ENCODE measurements at places on chromosomes 1 and 21.
A peak's percentile ranks its signal among the peaks of the same experiment; 100 is the strongest.

DNA sequence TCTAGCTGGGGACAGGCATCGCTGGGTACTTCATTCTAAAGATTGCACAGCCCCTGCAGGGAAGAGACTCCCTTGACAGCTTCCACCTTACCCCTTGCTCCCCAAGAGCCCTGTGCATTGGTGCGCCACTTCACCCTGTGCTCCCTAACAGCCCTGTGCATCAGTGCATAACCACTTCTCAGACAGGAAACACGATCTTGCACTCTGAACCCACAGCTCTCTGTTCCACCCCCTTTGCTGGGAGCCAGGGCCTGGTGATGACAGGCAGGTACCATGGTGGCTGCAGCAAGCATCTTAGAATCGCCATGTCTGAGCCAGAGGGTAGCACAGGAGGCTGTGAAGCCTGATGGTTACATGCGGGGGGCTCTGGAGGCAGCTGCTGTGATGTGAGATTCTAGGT lies 5.0 kb downstream of the ALPL start:
- H3K27ac ChIP-seq, result no peak overlapping the region
- H3K4me3 ChIP-seq, result no peak overlapping the region
- peaks cover 3% of the 10 kb centered on the region for H3K4me1 ChIP-seq
- no peak for DNase-seq
- no peaks in the 10 kb centered on the region for H3K36me3 ChIP-seq

DNA sequence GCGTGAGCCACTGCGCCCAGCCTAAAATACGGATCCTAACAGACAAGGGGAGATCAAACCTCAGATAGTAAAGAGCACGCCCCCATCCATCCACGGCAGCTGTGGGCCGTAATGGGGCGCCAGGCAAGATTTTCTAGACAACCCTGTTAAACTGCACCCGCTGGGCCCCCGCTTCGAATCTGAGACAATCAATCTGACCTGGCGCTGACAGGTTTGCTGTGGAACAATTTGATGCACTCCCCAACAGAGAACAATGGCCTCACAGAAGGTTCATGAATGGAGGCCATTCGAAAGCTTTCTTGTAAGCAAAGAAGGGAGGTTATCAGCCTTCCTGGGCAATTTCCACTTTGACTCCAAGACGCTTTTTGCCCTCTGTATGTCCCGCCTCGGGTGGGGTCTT lies 30.5 kb downstream of the CLSTN1 start:
- peaks cover 6% of the 10 kb centered on the region for H3K27me3 ChIP-seq
- DNase-seq, result no peak
- no peak overlapping the region for H3K4me3 ChIP-seq

DNA sequence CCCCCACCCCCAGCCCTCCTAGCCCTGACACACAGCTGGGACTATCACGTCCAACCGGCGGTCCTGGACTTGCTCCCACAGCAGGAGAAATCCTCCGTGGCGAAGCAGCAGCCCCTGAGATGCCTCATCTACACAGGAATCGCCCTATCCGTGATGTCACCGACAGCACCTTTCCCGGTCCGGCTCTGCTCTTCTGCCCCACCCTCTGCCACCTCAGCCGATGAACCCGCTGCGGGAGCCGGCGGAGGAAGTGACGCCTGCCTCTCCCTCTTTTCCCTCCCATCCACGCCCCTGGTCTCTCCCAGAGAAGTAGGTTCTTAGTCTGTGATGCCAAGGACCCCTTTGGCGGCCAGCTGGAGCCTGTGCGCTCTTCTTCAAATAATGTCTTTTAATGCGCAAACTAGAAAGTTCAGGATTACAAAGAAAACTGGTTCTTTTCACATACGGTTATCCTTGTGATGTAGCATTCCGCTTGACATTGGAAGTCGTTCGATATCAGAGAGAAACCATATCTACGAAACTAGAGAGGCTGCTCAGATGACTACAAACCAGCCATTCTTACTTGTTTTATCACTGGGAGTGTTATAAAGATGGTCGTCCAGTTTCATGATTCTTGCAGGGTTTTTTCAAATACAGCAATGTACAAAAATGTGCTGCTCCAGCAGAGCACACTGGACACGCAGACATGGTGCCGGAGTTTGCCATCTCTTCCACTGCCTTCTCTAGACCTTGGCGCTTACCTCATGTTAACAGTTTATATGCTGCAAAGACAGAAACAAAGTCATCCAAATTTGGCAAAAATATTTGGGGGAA lies 120.3 kb downstream of the PPIAL4G start:
- H3K27me3 ChIP-seq, result peaks cover 4% of the 10 kb centered on the region
- peaks cover 9% of the 10 kb centered on the region for H3K4me1 ChIP-seq
- H3K27ac ChIP-seq, result no peak overlapping the region
- H3K4me3 ChIP-seq, result no peak overlapping the region
- DNase-seq, result no peak

DNA sequence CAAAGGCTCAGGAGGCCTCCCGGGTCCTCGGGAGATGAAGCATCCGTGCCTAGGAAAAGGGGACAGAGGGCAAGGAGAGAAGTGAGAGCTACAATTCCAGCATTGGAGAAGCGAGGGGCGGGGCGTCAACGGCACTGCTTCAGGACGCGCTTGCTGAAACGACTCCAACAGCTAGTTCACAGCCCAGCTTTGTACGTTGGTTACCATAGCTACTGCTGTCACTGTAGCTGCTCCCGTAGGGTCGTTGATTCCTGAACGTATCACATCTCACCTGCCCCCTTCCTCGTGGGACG lies 63.1 kb downstream of the TOR1AIP2 start:
- H3K4me3 ChIP-seq, result peak overlapping the region; percentile 94
- H3K27ac ChIP-seq, result peak overlapping the region; percentile 78
- DNase-seq, result no peak
- no peaks in the 10 kb centered on the region for H3K36me3 ChIP-seq
- H3K27me3 ChIP-seq, result peaks cover 35% of the 10 kb centered on the region

DNA sequence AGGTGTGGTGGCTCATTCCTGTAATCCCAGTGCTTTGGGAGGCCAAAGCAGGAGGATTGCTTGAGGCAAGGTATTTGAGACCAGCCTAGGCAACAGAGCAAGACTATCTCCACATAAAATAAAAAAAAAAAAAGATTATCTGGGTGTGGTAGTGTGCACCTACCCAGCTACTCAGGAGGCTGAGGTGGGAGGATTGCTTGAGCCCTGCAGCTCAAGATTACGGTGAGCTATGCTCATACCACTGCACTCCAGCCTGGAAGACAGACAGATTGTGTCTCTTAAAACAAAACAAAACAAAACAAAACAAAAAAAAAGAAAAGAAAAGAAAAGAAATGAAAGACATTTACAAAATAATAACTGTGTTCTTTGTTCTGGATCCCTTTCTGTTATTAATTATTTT lies 6.1 kb upstream of the TLCD4 start:
- H3K4me3 ChIP-seq, result no peak overlapping the region
- no peak overlapping the region for H3K27ac ChIP-seq
- no peaks in the 10 kb centered on the region for H3K36me3 ChIP-seq

- no peaks in the 10 kb centered on the region for H3K4me1 ChIP-seq
- no peak overlapping the region for H3K27ac ChIP-seq
- no peak for DNase-seq
- no peak overlapping the region for H3K4me3 ChIP-seq
- H3K27me3 ChIP-seq, result no peaks in the 10 kb centered on the region
These were observed 1458.8 kb downstream of the MRPL39 start for GRCh38 chr21:24148461-24148860.

DNA sequence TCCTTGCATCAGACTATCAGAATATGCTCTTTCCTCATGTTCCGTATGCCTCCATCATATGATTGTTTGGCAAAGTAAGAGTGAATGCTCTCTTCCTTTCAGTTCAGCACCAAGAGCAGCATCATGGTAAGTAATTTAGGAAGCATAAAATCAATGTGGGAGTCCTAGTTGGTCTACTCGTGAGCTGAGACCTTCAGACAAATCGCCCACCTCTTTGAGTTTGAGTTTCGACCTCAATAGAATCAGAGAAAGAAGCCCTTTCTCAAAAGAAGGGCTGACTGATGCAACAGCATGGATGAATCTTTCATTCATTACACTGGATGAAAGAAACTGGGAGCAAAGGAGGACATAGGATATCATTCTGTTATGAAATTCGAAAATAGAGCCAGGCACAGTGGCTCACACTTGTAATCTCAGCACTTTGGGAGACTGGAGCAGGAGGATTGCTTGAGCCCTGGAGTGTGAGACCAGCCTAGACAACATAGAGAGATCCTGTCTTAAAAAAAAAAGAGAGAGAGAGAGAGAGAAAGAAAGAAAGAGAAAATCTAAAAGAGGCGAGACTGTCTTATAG lies 112.5 kb downstream of the ZC3H11B start:
- H3K4me1 ChIP-seq, result peaks cover 3% of the 10 kb centered on the region
- no peak overlapping the region for H3K4me3 ChIP-seq
- H3K27ac ChIP-seq, result no peak overlapping the region
- H3K27me3 ChIP-seq, result no peaks in the 10 kb centered on the region
- H3K36me3 ChIP-seq, result no peaks in the 10 kb centered on the region
- DNase-seq, result no peak

- peaks cover 5% of the 10 kb centered on the region for H3K36me3 ChIP-seq
- DNase-seq, result no peak
- H3K4me1 ChIP-seq, result peaks cover 48% of the 10 kb centered on the region
- peaks cover 14% of the 10 kb centered on the region for H3K27me3 ChIP-seq
- peak overlapping the region; percentile 52 for H3K27ac ChIP-seq
These were observed 63.5 kb downstream of the TLR5 start for GRCh38 chr1:223079498-223079897.

GRCh38 chr1:186834399-186834958 lies 5.7 kb downstream of the PLA2G4A start:
- no peak overlapping the region for H3K4me3 ChIP-seq
- peaks cover 3% of the 10 kb centered on the region for H3K4me1 ChIP-seq
- DNase-seq, result no peak
- H3K27me3 ChIP-seq, result no peaks in the 10 kb centered on the region
- no peaks in the 10 kb centered on the region for H3K36me3 ChIP-seq

DNA sequence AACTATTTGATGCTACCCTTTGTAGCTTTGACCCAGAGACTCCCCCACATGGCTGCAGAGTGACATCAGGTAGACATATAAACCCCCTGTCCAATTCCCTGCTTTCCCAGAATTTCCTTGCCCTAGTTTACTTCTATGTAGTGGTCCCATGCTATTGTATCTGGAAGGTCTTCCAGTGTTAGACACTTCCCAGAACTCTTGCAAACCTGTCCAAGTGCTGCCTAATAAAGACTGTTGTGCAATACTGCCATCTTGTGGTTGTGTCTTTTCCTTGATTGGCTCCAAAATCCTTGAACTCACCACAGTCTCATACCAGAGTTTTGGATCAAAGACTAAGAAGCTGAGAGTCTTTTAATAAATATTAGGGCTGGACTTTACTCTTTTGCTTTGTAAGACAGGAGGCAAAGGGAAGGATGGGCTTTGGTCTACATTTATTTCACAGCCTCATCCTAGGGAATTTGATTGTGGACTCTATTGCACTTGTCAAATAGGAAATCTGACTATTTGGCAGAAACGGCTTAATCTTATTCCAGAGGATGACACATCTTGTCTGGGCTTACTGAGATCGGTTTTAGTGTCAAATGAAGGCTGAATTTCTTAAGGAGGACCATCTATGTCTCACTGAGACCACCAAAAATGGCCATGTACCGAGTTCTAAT lies 169.9 kb downstream of the LRRC7 start:
- H3K4me3 ChIP-seq, result no peak overlapping the region
- no peaks in the 10 kb centered on the region for H3K4me1 ChIP-seq
- no peaks in the 10 kb centered on the region for H3K27me3 ChIP-seq
- H3K27ac ChIP-seq, result no peak overlapping the region

DNA sequence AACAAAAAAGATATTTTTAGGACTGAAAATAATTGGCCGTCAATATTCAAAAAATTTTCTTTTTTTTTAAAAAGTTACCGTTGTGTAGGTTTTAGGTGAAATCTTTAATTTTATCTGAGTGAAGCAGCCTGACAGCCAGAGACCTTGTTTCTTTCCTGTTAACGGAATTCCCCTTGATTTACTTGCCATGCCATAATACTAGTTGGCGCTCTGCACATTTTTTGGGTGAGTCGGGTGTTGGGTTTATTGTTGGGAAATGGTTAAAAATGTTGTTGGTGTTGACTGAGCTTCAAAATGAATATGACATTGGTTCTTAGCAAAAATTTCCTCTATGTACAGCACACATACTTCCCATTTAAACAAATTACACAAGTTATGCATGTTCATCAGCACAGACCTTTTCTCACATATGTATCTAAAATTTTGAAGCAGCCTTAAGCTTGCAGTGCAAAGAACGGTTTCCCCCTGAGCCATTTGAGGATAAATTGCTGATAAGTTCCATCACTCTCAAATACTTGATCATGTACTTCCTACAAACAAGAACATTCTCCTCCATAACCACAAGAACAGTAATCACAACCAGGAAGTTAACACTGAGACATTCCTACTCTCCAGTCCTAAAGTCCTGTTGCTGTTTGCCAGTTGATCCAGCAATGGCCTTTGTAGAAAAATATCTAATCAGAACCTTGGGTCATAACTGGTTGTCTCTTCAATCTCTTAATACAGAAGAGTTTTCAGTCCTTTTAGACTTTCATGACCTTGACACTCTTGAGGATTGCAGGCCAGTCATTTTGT lies 34.2 kb downstream of the CAMTA1 start:
- peaks cover 3% of the 10 kb centered on the region for H3K27me3 ChIP-seq
- H3K4me1 ChIP-seq, result peaks cover 10% of the 10 kb centered on the region

- H3K27ac ChIP-seq, result no peak overlapping the region
- no peaks in the 10 kb centered on the region for H3K36me3 ChIP-seq
- DNase-seq, result no peak
These were observed 34.8 kb upstream of the HOOK1 start for GRCh38 chr1:59779949-59780348.

- no peak overlapping the region for H3K4me3 ChIP-seq
- peaks cover 2% of the 10 kb centered on the region for H3K27me3 ChIP-seq
- peak overlapping the region; percentile 28 for H3K27ac ChIP-seq
These were observed 22.9 kb downstream of the S1PR1 start for GRCh38 chr1:101259744-101260148.

GRCh38 chr1:93805027-93805610 lies 73.9 kb downstream of the DNTTIP2 start:
- no peaks in the 10 kb centered on the region for H3K27me3 ChIP-seq
- peaks cover 9% of the 10 kb centered on the region for H3K36me3 ChIP-seq
- H3K4me3 ChIP-seq, result no peak overlapping the region

DNA sequence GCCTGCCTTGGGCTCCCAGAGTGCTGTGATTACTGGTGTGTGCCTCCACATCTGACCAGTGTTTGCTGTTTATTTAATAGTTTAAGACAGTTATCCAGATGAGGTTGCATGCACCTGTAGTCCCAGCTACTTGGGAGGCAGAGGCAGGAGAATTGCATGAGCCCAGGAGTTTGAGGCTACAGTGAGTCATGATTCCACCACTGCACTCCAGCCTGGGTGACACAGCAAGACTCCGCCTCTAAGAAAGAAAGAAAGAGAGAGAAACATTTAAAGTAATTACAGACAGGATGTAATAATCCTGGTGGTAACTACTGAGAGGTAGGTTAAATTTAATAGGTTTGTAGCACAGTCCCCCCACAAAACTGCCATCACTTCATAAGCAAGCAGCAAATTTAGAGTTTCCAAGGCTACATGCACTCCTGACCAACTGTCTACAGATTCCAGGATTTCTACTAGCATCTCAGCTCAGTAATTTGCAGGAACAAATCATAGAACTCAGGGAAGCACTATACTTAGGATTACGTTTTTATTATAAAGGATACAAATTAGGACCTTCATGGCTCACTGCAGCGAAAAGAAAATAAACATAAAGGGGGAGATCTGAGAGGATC lies 89.6 kb downstream of the PKN2 start:
- H3K27me3 ChIP-seq, result peaks cover 4% of the 10 kb centered on the region
- DNase-seq, result no peak
- peaks cover 28% of the 10 kb centered on the region for H3K36me3 ChIP-seq
- H3K4me1 ChIP-seq, result peaks cover 13% of the 10 kb centered on the region
- H3K27ac ChIP-seq, result no peak overlapping the region

GRCh38 chr1:11334261-11334804 lies 61.3 kb downstream of the UBIAD1 start:
- H3K4me3 ChIP-seq, result no peak overlapping the region
- peaks cover 3% of the 10 kb centered on the region for H3K4me1 ChIP-seq
- no peak overlapping the region for H3K27ac ChIP-seq
- H3K27me3 ChIP-seq, result peaks cover 4% of the 10 kb centered on the region
- H3K36me3 ChIP-seq, result no peaks in the 10 kb centered on the region
- DNase-seq, result no peak
